ENCODE measurements at places on chromosomes 1 and 21. TPM values are rescaled to one million over a fixed set of nuclear protein-coding genes. Genes with fewer than 3 reads are reported as not detected.

Gene ANXA9
- total RNA-seq, result 3.5 TPM

Gene MMP23B
- total RNA-seq, result 5.3 TPM

Gene VAV3
- total RNA-seq, result 3.7 TPM

Gene S100B
- total RNA-seq, result not detected

Gene TNNI3K
- not detected for total RNA-seq

Gene FCRL4
- not detected for total RNA-seq

Gene SYPL2
- 0.95 TPM for total RNA-seq

Gene TMOD4
- 2.0 TPM for total RNA-seq

Gene KCNE2
- 0.55 TPM for total RNA-seq

Gene FCER1A
- not detected for total RNA-seq

Gene SFN
- 0.44 TPM for total RNA-seq

Gene FCRL6
- total RNA-seq, result not detected

Gene KIF17
- 1.1 TPM for total RNA-seq

Gene TMIGD3
- total RNA-seq, result not detected

Gene CHODL
- 0.51 TPM for total RNA-seq

Gene CITED4
- total RNA-seq, result 30.8 TPM

Gene WNT4
- total RNA-seq, result 0.98 TPM

Gene CYP4A11
- not detected for total RNA-seq

Gene DNASE2B
- total RNA-seq, result 0.26 TPM

Gene SPATA17
- 5.1 TPM for total RNA-seq

Gene OR2T35
- total RNA-seq, result not detected

Gene KCNT2
- total RNA-seq, result 26.1 TPM

Gene ZNF648
- 0.81 TPM for total RNA-seq

Gene MTARC2
- total RNA-seq, result 14.3 TPM

Gene NBPF4
- total RNA-seq, result not detected

Gene C1orf87
- total RNA-seq, result not detected

Gene TRAF3IP3
- total RNA-seq, result not detected

Gene TTLL10
- 5.0 TPM for total RNA-seq

Gene AGRN
- total RNA-seq, result 330 TPM

Gene CFAP45
- 1.0 TPM for total RNA-seq

Gene AVPR1B
- total RNA-seq, result 0.60 TPM

Gene MATN1
- 0.11 TPM for total RNA-seq

Gene SLAMF9
- total RNA-seq, result not detected

Gene OR2L5
- not detected for total RNA-seq

Gene HCRTR1
- total RNA-seq, result not detected

Gene HAO2
- not detected for total RNA-seq

Gene SV2A
- total RNA-seq, result 21.8 TPM

Gene SPATA45
- total RNA-seq, result not detected

Data from progenitor cell of endocrine pancreas (in vitro differentiated cells).